ENCODE measurements at places on chromosomes 7 and 10. TPM values are rescaled to one million over a fixed set of nuclear protein-coding genes. Genes with fewer than 3 reads are reported as not detected.

PODXL gene
- total RNA-seq: 0.61 TPM

AUTS2 gene
- total RNA-seq: 2.3 TPM

TEX47 gene
- total RNA-seq: not detected

GFRA1 gene
- 8.2 TPM for total RNA-seq

FLNC gene
- 0.12 TPM for total RNA-seq

SLC26A3 gene
- not detected for total RNA-seq

BEND7 gene
- 13.3 TPM for total RNA-seq

EPO gene
- not detected for total RNA-seq

ZNF853 gene
- total RNA-seq: not detected

LRIT1 gene
- total RNA-seq: not detected

RTKN2 gene
- 4.9 TPM for total RNA-seq

HSPA12A gene
- 18.1 TPM for total RNA-seq

LRRN3 gene
- total RNA-seq: not detected

CLDN4 gene
- 414 TPM for total RNA-seq
